ENCODE measurements at places on chromosomes 4 and X.

DNA sequence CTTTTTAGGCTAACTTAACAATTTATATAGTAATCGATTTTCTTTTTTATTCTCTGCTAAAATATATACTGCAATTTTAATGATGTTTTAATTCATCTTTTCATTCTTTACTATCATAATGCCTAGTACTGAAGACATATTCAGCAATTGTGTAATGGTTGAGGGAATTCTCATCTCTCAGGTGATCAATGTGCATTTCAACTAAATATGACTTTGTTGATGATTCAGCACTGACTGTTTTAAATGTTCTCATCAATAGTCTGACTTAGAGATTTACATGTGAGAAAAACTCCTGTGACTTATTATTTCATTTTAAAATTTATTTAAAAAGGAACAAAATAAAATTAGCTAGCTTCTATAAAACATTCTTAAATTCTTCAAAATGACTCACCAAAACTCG, 1450.3 kb downstream of the STIM2 start:
- no peak for DNase-seq

DNA sequence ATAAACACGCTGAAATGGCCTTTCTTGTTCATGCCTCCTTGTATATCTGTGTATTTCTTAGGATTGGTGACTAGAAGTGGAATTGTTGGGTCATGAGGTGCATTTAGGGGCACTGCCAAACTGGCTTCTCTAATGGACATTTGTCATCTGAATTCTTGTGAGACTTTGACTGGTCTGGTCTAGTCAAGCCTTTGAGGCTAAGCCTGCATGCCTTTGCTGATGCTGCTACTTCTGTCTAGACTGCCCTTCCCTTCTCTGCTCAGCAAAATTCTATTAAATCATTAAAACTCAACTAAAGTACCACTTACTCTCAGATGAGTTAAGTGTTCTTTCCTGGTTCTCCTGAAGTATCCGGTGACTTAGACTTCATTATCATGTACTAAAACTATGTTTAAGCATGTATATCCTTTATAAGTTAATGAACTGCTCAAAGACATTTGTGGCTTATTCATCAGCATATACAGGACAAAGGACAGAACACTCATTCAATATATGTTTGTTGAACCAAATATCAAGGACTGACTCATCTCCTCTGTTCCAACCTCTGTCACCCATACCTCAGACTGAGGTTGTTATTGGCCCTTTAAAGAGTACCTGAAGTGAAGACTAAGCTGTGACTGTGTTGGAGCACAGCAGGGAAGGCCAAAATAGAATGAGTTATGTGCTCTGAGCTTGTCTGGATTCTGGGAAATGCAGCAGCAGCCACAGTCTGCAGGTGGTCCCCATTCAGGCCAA, 9.0 kb downstream of the TCEAL1 start:
- DNase-seq: no peak

- no peak for DNase-seq
Measured at GRCh38 chr4:5972571-5972970, 45.7 kb downstream of the C4orf50 start.

DNA sequence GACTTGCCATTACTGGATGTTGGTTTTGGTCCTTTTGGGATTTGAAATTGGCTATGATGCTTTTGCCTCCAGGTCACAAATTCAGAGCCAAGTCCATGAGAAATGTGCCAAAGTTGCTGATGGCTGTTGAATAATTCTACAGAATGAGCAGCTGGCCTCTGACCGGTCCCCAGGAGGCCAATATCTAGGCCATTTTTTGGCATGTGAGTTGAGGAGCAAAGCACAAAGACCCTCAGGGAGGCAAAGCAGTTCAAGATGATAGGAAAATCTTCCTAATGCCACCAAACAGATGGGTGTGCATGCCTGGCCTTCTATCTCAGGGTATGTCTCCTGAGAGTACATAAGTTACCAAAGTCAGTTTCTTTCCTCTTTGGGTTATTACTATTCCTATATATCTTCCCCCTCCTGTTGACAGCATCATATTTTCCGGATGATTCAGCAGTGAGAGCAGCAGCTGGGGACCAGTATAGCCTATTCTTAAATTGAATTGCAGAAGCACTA, 44.4 kb downstream of the SEL1L3 start:
- no peak for DNase-seq

- no peak for DNase-seq
Measured at GRCh38 chr4:175071123-175071522, 153.0 kb downstream of the ADAM29 start.

- no peak for DNase-seq
Measured at GRCh38 chrX:78102091-78102490, 2.0 kb upstream of the PGK1 start.

All from urinary bladder (tissue), 4 donors.